ENCODE measurements at places on chromosomes 3 and 15. TPM values are rescaled to one million over a fixed set of nuclear protein-coding genes. Genes with fewer than 3 reads are reported as not detected.

NTRK3 gene
- total RNA-seq: 5.8 TPM

GCNT3 gene
- 14.1 TPM for total RNA-seq

CYP1A2 gene
- total RNA-seq: not detected

CCNDBP1 gene
- 66.0 TPM for total RNA-seq

- H3K4me1 ChIP-seq: peaks cover 4% of the 10 kb centered on the region
- no peak overlapping the region for H3K27ac ChIP-seq
- H3K4me3 ChIP-seq: no peak overlapping the region
- H3K27me3 ChIP-seq: no peaks in the 10 kb centered on the region
- DNase-seq: no peak
These were observed 3.3 kb upstream of the PSMD2 start for GRCh38 chr3:184295771-184296170.

DNA sequence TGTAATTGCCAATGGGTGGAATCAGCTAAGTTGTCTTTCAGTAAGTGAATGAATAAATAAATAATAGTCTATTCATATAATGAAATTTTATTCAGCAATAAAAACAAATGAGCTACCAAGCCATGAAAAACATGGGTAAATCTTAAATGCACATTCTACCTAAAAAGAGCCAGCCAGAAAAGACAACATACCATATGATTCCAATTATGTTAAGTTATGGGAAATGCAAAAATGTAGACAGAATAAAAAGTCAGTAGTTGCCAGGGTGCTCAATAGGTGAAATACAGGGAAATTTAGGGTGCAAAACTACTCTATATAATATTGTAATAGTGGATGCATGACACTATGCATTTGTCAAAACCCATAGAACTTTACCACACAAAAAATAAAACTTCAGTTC lies 277.2 kb upstream of the EPHA6 start:
- no peak overlapping the region for H3K27ac ChIP-seq
- H3K27me3 ChIP-seq: no peaks in the 10 kb centered on the region
- no peak overlapping the region for H3K4me3 ChIP-seq
- no peaks in the 10 kb centered on the region for H3K36me3 ChIP-seq
- no peaks in the 10 kb centered on the region for H3K4me1 ChIP-seq

GRCh38 chr3:113954091-113954685 lies 6.4 kb downstream of the ZDHHC23 start:
- no peak overlapping the region for H3K4me3 ChIP-seq
- no peak overlapping the region for H3K27ac ChIP-seq
- H3K27me3 ChIP-seq: no peaks in the 10 kb centered on the region
- no peaks in the 10 kb centered on the region for H3K36me3 ChIP-seq
- DNase-seq: no peak

- no peak overlapping the region for H3K27ac ChIP-seq
- H3K27me3 ChIP-seq: no peaks in the 10 kb centered on the region
These were observed 21.7 kb upstream of the FMN1 start for GRCh38 chr15:33215941-33216872.

DNA sequence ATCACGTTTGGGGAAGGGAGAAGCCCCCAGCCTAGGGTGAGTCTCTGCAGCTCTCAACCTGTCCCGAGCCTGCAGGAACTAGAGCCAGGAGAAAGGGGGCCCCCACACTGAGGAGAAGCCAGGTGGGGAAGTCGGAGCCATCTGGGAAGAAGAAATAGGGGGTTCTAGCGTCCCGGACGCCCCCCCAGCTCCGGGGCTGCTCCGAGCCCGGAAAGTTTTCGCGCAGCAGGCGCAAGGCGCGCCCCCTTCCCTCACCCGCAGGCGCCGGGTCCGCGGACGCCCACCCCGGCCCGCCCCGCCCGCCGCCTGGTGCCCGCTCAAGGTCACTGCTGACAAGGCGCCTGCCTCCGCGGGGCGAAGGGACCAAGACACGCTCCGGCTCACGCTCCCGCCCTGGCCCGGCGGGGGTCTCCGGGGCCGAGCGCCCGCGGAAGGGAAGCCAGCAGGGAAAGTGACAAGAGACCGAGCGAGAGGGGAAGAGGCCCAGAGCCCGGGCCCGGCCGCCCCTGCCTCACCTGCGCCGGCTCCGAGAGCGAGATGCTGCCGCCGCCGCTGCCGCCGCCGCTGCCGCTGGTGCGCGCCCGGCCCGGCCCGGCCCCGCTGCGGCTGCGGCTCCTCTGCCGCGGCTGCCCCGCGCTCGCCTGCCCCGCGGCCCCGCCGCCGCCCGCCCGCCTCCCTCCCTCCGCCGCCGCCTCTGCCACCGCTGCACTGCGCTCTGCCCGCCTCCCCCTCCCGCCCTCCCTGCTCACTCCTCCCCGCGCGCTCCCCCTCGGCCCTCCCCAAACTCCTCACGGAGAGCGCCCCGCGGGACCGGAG lies 108.4 kb upstream of the SLC6A11 start:
- H3K27me3 ChIP-seq: peaks cover 49% of the 10 kb centered on the region
- no peak for DNase-seq
- H3K27ac ChIP-seq: no peak overlapping the region
- H3K4me3 ChIP-seq: no peak overlapping the region
- no peaks in the 10 kb centered on the region for H3K36me3 ChIP-seq

DNA sequence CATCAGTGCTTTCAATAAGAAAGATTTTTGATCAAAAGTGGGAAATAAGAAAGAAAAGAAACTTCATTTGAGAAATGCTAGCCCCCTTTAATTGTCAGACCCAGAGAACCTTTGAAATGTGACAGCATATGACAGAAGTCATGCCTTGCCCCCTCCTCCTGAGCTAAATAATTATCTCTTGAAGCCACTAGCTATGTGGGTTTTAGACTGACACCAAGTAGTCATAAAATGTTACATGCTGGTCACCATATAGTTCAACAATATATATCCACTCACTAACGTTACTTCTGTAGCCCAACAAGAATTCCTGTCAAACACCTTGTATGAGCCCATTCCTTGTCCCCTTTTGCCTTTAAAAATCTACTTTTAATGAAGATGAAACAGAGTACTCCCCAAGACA lies 43.1 kb upstream of the AADACL2 start:
- no peak overlapping the region for H3K4me3 ChIP-seq
- H3K36me3 ChIP-seq: no peaks in the 10 kb centered on the region
- H3K27ac ChIP-seq: no peak overlapping the region

DNA sequence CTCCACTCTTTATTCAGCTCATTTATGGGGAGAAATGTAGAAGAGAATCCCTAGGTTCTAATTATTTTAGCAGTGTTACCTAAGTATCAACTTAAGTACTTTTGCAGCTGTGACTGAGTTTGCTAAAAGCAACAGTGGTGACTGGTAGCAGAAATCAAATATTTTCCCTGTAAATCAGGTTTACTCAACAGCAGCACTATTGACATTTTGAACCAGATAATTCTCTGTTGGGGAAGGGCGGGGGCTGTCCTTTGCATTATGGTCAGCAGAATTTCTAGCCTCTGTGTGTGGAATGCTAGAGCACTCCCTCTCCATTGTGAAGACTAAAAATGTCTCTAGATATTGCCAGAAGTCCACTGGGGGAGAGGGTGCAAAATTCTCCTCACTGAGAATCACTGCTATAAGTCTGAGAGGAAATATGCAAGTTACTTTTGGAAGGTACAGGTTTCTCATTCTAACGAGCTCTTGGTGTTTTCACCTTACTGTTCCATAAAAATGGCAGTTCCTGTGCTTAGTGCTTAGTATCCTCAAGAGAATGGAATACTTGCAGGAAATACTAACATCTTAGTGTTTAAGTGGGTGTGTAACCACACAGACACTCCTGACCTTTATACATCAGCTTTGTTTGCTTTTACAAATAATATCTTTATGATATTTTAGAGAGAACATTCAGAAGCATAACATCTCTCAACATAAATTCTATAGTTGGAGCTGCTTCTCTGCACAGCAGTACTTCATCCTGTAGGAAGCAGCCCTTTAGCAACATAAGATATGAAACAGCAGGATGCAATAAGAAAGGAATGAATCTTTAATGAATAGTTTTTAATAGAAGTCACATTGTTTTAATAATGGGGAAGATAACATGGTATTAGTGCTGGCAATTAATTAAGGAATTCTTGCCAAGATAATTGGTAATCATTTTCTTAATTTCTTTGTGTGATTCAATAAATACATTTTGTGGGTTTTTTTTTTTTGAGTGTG lies 246.5 kb upstream of the GOLIM4 start:
- no peak overlapping the region for H3K27ac ChIP-seq
- no peaks in the 10 kb centered on the region for H3K27me3 ChIP-seq

GRCh38 chr3:159792070-159792469 lies 196.6 kb upstream of the IL12A start:
- H3K4me1 ChIP-seq: no peaks in the 10 kb centered on the region
- no peaks in the 10 kb centered on the region for H3K27me3 ChIP-seq
- no peak overlapping the region for H3K27ac ChIP-seq

- H3K27ac ChIP-seq: no peak overlapping the region
These were observed 49.5 kb downstream of the TLE3 start for GRCh38 chr15:70048198-70048565.

DNA sequence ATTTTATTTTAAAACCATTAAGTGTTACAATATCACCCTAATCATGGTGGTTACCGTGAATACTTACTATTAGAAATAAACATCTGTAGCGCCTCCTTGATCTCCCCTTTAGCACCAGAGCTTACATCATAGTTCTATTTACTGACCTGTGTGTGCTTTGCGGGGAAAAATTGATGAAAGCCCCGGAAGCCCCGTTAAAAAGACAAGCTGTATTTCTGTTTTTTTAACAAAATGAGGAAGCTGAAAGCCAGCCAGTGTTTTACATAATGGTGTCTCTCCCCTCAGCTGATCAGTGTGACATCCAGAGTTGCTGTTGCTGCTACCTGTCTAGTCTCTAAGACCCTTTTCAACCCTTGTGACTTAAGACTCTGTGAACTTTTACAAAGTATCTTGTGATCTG lies 100.8 kb downstream of the OPA1 start:
- no peaks in the 10 kb centered on the region for H3K27me3 ChIP-seq
- DNase-seq: no peak
- no peaks in the 10 kb centered on the region for H3K4me1 ChIP-seq
- no peak overlapping the region for H3K27ac ChIP-seq
- no peak overlapping the region for H3K4me3 ChIP-seq
- no peaks in the 10 kb centered on the region for H3K36me3 ChIP-seq

DNA sequence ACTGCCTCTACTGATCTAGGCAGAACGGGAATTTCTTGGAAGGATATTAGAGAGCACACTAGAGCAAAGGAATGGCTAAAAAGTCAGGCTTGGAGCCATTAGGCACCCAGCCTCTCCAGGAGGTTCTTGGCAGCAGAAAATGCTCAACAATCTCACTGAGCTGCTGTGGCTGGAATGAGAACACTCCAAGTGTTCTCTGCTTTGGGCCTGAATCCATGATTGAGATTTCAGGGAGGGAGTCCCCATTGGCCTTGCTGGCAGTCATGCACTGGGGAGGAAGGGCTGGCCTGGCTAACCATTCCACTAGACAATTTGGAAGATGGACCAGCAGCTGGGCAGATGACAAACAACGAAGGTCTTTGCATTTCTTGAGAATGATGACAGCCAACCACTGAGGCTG lies 362.6 kb downstream of the SHQ1 start:
- no peaks in the 10 kb centered on the region for H3K36me3 ChIP-seq
- peaks cover 22% of the 10 kb centered on the region for H3K4me1 ChIP-seq
- no peak overlapping the region for H3K27ac ChIP-seq
- no peaks in the 10 kb centered on the region for H3K27me3 ChIP-seq

All from adrenal gland (tissue), 19 donors.